Thoracic aorta endothelial cell (primary cell): ENCODE measurements at places on chromosomes 11 and 22. TPM values are rescaled to one million over a fixed set of nuclear protein-coding genes. Genes with fewer than 3 reads are reported as not detected.

FAM83F gene
- total RNA-seq = not detected in 2 replicates

CRYBA4 gene
- not detected in 2 replicates for total RNA-seq

POTEH gene
- total RNA-seq = not detected in 2 replicates

ARHGAP20 gene
- 9.2 and 10.0 TPM in 2 replicates for total RNA-seq

JHY gene
- 2.0 and 4.3 TPM in 2 replicates for total RNA-seq

ZBED5 gene
- 33.4 and 38.3 TPM in 2 replicates for total RNA-seq

NLRP14 gene
- 0.07 and 0.53 TPM in 2 replicates for total RNA-seq

C1QTNF4 gene
- total RNA-seq = 0.27 and 0.43 TPM in 2 replicates

APOBEC3H gene
- 0.40 and 0.79 TPM in 2 replicates for total RNA-seq

TIMM8B gene
- 52.2 and 65.0 TPM in 2 replicates for total RNA-seq

OR8D4 gene
- under 0.01 TPM in 1 of 2 replicates, not detected in the other for total RNA-seq

APOA5 gene
- total RNA-seq = not detected in 2 replicates

SLN gene
- 0.22 TPM in 1 of 2 replicates, not detected in the other for total RNA-seq

EHBP1L1 gene
- 21.0 and 27.2 TPM in 2 replicates for total RNA-seq

SLC25A18 gene
- 0.13 TPM in 1 of 2 replicates, not detected in the other for total RNA-seq

OR2D2 gene
- total RNA-seq = 0.66 and 0.86 TPM in 2 replicates

SEZ6L gene
- not detected in 2 replicates for total RNA-seq

RIMBP3C gene
- total RNA-seq = not detected in 2 replicates

TRIM48 gene
- total RNA-seq = not detected in 2 replicates

APOL5 gene
- total RNA-seq = not detected in 2 replicates

OR56A4 gene
- not detected in 2 replicates for total RNA-seq

BEST1 gene
- total RNA-seq = under 0.01 and 0.14 TPM in 2 replicates

MS4A6E gene
- total RNA-seq = not detected in 2 replicates

NXPE2 gene
- 0.13 TPM in 1 of 2 replicates, not detected in the other for total RNA-seq

KRTAP5-2 gene
- not detected in 2 replicates for total RNA-seq

NPTXR gene
- total RNA-seq = 0.29 and 1.3 TPM in 2 replicates

FIBIN gene
- total RNA-seq = not detected in 2 replicates

CASP1 gene
- total RNA-seq = 6.6 and 7.5 TPM in 2 replicates

DDIAS gene
- total RNA-seq = 15.0 and 19.5 TPM in 2 replicates

SLC43A3 gene
- total RNA-seq = 120 and 156 TPM in 2 replicates

CREB3L1 gene
- total RNA-seq = 1.2 and 2.4 TPM in 2 replicates

OR51Q1 gene
- total RNA-seq = not detected in 2 replicates

OR51B4 gene
- not detected in 2 replicates for total RNA-seq

TMEM25 gene
- total RNA-seq = 8.5 and 13.6 TPM in 2 replicates
